CD4-positive, CD25-positive, alpha-beta regulatory T cell (primary cell): ENCODE measurements at places on chromosomes 1 and 21. TPM values are rescaled to one million over a fixed set of nuclear protein-coding genes. Genes with fewer than 3 reads are reported as not detected.
A peak's percentile ranks its signal among the peaks of the same experiment; 100 is the strongest.

GRCh38 chr1:198936371-198937083 is 297.7 kb downstream of the PTPRC start:
- no peaks in the 10 kb centered on the region for H3K36me3 ChIP-seq
- H3K27me3 ChIP-seq: no peaks in the 10 kb centered on the region
- peak; percentile 17 for DNase-seq
- peak overlapping the region; percentile 85 for H3K27ac ChIP-seq
- peak overlapping the region; percentile 96 for H3K4me3 ChIP-seq

- H3K27me3 ChIP-seq: no peaks in the 10 kb centered on the region
- no peaks in the 10 kb centered on the region for H3K36me3 ChIP-seq
- H3K27ac ChIP-seq: no peak overlapping the region
- no peak for DNase-seq
Measured at GRCh38 chr1:31651089-31651420, 6.4 kb upstream of the PEF1 start.

DNA sequence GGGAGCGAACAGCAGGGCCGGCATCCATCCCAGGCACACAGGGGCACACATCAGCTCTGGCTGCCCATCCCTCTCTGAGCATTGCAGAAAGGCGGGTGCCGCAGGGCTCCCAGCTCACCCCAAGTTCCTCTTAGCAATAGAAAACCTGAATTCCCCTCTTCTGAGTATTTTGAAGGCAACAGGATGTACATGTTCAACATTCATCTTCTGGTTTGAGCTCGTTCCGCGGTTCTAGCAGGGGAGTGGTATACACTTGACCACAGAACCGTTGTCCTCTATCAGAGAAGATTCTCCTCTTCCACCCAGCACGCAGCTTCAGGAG is 23.6 kb downstream of the ACTA1 start:
- H3K4me3 ChIP-seq: no peak overlapping the region
- H3K27me3 ChIP-seq: peaks cover 20% of the 10 kb centered on the region
- H3K4me1 ChIP-seq: peaks cover 7% of the 10 kb centered on the region
- DNase-seq: no peak
- no peak overlapping the region for H3K27ac ChIP-seq

DNA sequence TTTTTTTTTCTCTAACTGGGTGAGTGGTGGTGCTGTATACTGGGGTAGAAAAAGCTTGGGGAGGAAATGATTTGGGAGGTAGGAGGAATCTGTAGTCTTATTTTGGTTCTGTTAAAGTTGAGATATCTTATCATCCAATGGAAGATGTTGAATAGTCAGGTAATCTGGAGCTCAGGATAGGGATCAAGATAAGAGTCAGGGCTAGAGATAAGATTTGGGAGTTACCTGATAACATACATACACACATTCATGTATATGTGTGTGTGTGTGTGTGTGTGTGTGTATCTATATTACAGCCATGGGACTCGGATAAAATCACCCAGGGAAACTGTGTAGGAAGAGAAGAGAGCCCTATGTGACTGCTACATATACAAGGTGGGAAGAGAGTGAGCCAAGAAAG is 8.1 kb downstream of the PCAT6 start:
- H3K4me1 ChIP-seq: no peaks in the 10 kb centered on the region
- H3K27ac ChIP-seq: no peak overlapping the region
- no peaks in the 10 kb centered on the region for H3K27me3 ChIP-seq
- no peaks in the 10 kb centered on the region for H3K36me3 ChIP-seq
- DNase-seq: no peak
- no peak overlapping the region for H3K4me3 ChIP-seq

MYOC gene
- not detected for total RNA-seq

CHD5 gene
- total RNA-seq: not detected

DNA sequence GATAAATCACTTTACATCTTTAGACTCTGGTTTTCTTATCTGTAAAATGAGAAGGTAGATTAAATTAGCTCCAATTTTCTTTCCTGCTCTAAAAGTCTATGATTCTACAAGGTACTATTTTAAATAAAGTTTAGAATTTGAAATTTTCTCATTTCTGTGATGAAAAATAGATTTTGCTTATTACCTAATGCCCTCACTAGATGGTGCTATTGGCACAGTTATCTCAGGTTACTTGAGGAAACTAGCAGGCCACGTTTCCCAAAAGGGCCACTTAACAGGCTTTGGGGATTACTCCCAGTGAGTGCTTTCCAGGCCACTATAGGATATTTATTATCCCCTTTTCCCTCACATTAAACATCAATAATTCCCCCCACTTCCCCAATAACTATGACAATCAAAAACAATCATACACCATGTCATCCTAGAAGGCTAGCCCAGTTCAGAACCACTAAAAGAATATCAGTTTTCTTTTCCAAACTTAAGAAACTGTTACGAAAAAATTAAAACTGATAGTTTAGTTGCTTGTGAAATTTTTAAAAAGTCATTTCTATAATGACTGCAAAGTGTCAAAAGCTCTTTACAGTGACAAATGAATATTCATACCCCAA is 30.6 kb downstream of the OMA1 start:
- H3K4me3 ChIP-seq: no peak overlapping the region
- DNase-seq: peak; percentile 75
- H3K36me3 ChIP-seq: peaks cover 41% of the 10 kb centered on the region
- no peaks in the 10 kb centered on the region for H3K27me3 ChIP-seq
- H3K27ac ChIP-seq: no peak overlapping the region
- H3K4me1 ChIP-seq: peaks cover 4% of the 10 kb centered on the region

GRCh38 chr1:231724876-231725647 is 98.5 kb downstream of the DISC1 start:
- peak; percentile 42 for DNase-seq
- H3K27ac ChIP-seq: no peak overlapping the region
- no peaks in the 10 kb centered on the region for H3K36me3 ChIP-seq

GRCh38 chr1:111570781-111571181 is 48.8 kb upstream of the RAP1A start:
- no peaks in the 10 kb centered on the region for H3K27me3 ChIP-seq
- no peak overlapping the region for H3K27ac ChIP-seq
- no peaks in the 10 kb centered on the region for H3K36me3 ChIP-seq
- no peaks in the 10 kb centered on the region for H3K4me1 ChIP-seq
- H3K4me3 ChIP-seq: no peak overlapping the region
- DNase-seq: peak; percentile 25

GRCh38 chr1:164748253-164748899 is 189.4 kb downstream of the PBX1 start:
- no peak overlapping the region for H3K27ac ChIP-seq
- no peaks in the 10 kb centered on the region for H3K27me3 ChIP-seq
- no peak for DNase-seq
- H3K4me3 ChIP-seq: no peak overlapping the region
